ENCODE measurements at places on chromosomes 12 and 14.

GRCh38 chr12:120090206-120090605 is 26.3 kb downstream of the RAB35 start:
- no peak for DNase-seq

GRCh38 chr14:104686624-104687517 is 2.5 kb upstream of the INF2 start:
- no peak for DNase-seq

- DNase-seq = peak; percentile 65
These were observed 482 bp downstream of the TMEM30B start for GRCh38 chr14:61280526-61281185.

GRCh38 chr14:65019944-65020566 is 33.4 kb downstream of the FNTB start:
- peak; percentile 52 for DNase-seq

GRCh38 chr14:56664811-56665421 is 85.3 kb downstream of the TMEM260 start:
- no peak for DNase-seq

GRCh38 chr12:106154751-106155273 is 16.1 kb upstream of the NUAK1 start:
- no peak for DNase-seq

- DNase-seq = no peak
These were observed 16.3 kb upstream of the YBX3 start for GRCh38 chr12:10739157-10740118.

DNA sequence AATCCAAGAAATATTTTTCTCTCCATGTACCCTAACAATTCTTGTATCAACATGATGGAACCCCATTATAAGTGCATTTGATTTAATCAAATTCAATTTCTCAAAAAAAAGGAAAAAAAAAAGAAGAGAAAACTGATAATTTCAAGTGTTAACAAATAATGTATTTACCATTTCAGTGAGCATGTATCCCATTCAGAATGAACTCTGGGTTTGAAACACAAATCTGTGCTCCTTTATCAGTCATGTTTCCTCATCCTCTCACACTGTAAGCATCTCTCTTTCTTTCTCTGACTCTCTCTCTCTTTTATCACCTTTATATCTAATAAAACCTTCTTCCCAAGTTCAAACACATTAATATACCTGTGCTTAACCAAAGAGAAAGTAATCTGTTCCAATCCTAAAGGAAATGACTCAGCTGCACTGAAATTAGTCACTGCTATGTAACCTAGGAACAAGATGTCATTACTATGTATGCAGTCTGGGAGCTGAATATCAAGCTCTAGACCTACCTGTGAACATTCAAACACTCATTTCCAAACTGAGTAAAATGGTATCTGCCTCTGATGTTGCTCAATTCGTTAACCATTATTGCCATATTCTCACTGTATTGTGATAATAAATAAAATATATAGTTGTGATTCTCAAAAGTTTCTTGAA is 135.0 kb upstream of the LRIG3 start:
- DNase-seq = no peak

DNA sequence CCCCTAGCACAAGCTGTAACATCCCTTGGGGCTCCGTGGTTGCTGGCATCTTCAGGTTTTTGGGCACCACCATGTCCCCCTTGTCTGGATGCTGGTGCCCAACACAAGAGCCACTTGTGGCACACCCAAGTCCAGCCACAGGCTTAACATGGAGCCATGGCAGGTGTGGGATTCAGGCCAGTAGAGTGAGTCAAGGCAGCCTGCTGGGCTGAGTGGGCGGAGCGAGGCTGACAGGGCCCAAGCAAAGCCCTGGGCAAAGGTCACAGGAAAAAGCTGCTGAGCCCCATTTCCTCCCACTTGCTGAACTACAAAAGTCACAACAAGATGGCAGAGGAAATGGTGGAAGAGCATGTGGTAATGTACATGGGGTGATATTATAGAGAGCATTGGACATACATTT is 950.7 kb upstream of the FLRT2 start:
- DNase-seq = no peak

DNA sequence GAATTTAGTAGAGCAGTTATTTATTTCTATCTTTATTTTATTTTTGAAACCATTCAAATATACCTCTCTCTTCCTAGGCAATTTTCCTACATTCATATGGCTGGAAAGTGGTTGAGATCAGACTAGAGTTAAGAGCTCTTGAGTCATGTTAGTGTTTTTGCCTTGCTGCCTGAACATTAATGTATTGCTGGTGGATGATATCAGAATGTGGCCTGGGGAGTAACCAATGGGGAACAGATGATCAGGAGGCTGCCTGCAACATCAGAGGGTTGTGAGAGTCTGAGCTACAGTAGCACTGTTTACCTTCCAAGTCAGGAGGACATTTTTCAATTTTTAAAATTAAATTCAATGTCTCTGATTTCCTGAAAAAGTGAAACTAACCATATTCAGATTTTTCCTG is 166.3 kb upstream of the TRHDE start:
- no peak for DNase-seq

- DNase-seq = no peak
These were observed 318.4 kb downstream of the RAD51B start for GRCh38 chr14:68137704-68138619.

- no peak for DNase-seq
These were observed 875 bp downstream of the HSPA2 start for GRCh38 chr14:64541261-64541971.

DNA sequence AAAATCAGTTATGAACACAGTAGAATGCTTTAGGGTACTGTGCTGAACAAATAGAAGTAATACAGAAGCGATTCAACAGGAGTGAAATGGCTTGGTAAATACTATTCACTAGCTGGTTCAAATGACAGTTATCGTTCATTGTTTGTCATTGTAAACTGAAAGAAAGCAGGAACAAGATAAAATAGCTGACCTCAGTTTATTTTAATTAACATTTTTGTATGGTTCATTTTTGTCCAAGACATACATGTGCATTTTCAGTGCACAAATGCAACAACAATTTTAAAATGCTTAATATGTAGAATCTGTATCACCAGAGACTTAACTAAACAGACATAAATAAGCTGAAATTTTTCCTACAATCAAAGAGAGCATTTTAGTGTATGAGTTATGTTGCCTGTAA is 49.9 kb downstream of the ALX1 start:
- DNase-seq = no peak
